ENCODE measurements at places on chromosomes 6 and 20.

GRCh38 chr6:140041571-140042332 is 667.3 kb upstream of the CITED2 start:
- DNase-seq: no peak

DNA sequence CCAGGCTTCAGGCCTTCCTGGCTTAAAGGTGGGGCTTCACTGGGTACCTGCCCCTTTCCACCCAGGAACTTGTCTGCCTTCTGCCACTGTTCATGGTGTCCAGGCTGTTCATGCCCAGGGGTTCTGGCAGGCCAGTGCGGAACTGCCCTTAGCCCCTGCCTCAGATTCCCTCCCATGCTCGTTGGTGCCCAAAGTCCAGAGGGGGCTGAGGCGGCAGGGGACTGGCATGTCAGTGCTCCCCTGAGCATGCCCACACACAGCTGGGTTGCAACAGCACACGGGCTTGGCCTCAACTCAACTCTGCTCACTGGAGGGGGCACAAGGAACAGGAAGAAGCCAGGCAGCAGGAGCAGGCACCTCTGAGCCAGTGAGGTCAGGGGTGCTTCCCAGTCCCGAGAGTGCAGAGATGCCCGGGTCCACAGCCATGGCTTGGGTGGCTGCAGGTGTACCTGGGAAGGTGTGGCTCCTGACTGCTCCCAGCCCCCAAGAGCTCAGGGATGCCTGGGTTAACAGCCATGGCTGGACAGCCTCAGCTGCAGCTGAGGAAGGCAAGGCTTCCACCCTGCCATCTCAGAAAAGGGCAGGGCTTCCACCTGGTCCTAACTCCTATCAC is 845.9 kb downstream of the EYS start:
- no peak for DNase-seq

GRCh38 chr6:20271818-20272217 is 59.5 kb upstream of the MBOAT1 start:
- DNase-seq: no peak

DNA sequence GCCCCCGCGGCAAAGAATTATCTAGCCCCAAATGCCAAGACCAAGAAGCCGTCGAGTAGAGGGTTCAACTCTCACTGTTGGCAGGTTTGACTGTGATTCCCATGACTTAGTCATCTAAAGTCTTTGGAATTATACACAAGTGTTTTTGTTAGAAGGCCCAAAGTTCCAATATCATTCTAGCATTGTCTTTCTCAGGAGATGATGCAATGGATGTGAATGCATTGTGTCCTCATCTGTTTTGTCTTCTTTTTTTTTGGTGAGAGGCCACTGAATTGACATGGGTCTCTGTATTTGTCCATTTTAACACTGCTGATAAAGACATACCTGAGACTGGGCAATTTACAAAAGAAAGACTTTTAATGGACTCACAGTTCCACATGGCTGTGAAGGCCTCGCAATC is 290.5 kb upstream of the ZFP64 start:
- DNase-seq: no peak

- DNase-seq: no peak
These were observed 112.8 kb upstream of the BMP2 start for GRCh38 chr20:6654513-6655252.

DNA sequence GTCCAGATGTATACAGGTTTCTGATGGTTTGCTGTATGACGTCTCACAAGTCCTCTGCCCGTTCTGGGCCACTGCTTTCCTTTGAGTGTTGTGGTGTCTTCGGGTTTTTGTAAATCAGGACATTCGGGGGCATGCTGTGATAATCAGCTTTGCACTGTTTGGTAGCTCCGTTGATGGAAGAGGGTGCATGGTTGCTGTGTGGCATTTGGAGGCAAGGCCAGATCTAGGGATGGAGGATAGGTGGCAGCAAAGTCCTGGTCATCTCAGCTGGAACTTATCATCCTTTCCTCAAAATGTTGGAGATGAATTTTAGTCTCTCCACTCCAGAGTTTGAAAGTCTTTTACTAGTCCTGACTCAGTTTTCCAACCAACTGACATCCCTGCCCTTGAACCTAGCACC is 91.0 kb downstream of the SCP2D1 start:
- no peak for DNase-seq
